ENCODE measurements at places on chromosomes 12 and 14.
A peak's percentile ranks its signal among the peaks of the same experiment; 100 is the strongest.

GRCh38 chr14:67911562-67911961, 92.0 kb downstream of the RAD51B start:
- no peak for DNase-seq
- no peak overlapping the region for H3K4me3 ChIP-seq
- H3K36me3 ChIP-seq, result no peaks in the 10 kb centered on the region
- H3K4me1 ChIP-seq, result no peaks in the 10 kb centered on the region

DNA sequence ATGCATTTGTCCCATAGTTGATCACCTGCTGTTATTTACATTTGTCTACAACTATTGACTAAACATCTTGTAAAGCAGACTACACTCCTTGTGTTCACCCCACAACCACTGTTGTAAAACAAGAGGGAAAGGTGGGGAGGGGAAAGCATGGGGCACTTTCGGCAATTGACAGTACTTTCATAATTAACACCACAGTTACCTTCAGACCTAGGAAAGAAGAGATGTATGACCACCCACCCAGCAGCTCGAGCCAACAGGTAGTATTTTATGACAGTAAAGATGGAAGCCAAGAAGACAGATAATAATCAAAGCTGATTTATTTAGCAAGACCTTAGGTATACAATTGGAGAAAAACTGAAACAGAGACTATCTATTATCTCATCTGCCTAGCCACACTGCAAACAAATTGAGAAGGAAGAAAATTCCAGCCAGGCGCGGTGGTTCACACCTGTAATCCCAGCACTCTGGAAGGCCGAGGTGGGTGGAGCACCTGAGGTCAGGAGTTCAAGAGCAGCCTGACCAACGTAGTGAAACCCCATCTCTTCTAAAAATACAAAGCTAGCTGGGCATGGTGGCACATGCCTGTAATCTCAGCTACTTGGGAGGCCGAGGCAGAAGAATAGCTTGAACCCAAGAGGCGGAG, 11.2 kb downstream of the HECTD4 start:
- no peak for DNase-seq
- H3K4me1 ChIP-seq, result no peaks in the 10 kb centered on the region
- H3K36me3 ChIP-seq, result no peaks in the 10 kb centered on the region
- H3K27me3 ChIP-seq, result no peaks in the 10 kb centered on the region

DNA sequence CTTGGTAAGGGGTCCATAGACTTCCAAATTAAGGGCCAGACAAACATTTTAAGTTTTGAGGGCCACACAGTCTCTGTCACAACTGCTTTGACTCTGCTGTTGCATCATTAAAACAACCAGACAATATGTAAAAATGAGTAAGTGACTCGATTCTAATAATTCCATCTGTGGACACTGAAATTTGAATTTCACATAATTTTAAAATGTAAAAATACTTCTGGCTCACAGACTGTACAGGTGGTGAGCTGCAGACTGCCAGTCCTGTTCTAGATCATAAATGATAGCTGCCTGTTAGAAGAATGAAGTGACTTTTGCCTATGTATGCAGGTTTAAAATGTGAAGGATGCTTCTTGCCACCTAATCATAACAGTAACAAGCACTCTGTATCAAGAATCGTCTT, 15.7 kb downstream of the NUDT4 start:
- H3K27ac ChIP-seq, result no peak overlapping the region
- no peak overlapping the region for H3K4me3 ChIP-seq
- peaks cover 28% of the 10 kb centered on the region for H3K36me3 ChIP-seq
- no peak for DNase-seq

DNA sequence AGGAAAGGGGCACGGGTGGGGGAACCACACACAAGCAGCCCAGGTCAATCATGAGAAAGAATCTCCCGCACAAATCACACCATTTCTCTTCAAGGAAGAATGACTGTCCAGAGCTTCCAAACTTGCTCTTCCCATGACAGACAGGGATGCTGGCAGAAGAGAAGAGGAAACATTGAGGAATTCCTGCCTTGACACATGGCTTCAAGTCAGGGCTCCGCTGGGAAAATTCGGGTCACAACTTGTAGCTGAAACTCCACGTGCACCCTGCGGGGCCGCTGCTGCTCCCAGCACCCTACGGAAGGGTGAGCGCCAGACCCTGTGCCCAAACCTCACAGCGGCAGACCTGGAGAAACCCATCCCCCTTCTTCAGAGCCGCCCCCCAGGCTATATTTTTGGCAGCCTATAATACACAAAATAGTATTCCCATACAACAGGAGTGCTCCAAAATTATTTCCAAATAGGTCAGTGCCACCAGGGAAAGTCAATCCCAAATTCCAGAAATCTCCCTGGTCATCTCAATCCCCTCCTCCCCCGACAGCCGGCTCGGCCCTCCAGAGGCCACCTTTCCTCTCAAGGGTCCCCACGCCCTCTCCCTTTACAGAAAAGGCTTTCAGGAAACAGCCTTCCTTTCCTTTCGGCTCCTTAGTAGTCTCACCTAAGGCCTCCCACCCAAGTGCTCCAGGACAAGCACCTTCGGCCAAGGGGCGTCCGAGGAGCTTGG, 1.3 kb downstream of the TMEM132D start:
- no peak overlapping the region for H3K4me3 ChIP-seq
- no peak for DNase-seq
- no peak overlapping the region for H3K27ac ChIP-seq
- H3K27me3 ChIP-seq, result peaks cover 36% of the 10 kb centered on the region
- H3K4me1 ChIP-seq, result no peaks in the 10 kb centered on the region
- no peaks in the 10 kb centered on the region for H3K36me3 ChIP-seq

- no peaks in the 10 kb centered on the region for H3K4me1 ChIP-seq
- H3K27me3 ChIP-seq, result no peaks in the 10 kb centered on the region
- DNase-seq, result no peak
- H3K36me3 ChIP-seq, result no peaks in the 10 kb centered on the region
- H3K4me3 ChIP-seq, result no peak overlapping the region
Measured at GRCh38 chr14:35419429-35419841, 14.9 kb upstream of the NFKBIA start.

DNA sequence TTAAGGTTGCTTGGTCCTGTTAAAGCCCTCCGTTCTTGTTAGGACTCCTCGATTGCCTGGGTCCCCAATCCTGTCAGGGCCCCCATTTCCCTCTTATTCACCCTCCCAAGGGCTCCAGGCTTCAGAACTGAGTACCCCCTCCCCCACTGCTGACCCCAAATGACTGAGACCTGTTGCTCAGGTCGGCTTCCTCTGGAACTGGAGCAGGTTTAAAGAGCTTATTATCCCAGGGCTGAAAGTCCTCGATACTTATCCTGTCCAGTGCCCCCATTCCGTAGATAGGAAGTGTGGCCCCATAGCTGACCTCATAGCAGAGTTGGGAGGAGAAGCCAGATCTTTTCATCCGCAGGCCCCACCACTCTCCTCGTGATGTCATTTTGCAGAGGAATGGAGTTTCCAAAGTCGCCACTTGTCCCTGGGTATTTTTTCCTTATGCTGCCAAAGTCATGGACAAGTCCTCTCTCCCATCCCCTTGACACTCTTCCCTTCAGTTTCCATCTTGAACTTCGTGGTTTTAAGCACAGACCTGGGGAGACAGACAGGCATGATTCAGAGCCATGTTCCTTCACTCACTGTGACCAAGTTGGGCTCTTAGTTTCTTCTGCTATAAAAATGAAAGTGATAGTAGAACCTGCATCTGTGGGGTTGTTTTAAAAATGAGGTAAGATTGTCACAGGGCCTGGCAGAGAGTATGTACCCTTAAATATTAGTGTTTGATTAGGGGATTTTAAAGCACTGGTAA, 1.2 kb downstream of the USP30 start:
- no peaks in the 10 kb centered on the region for H3K27me3 ChIP-seq
- peak; percentile 74 for DNase-seq
- H3K4me1 ChIP-seq, result peaks cover 15% of the 10 kb centered on the region
- peak overlapping the region; percentile 88 for H3K4me3 ChIP-seq
- peak overlapping the region; percentile 76 for H3K27ac ChIP-seq

DNA sequence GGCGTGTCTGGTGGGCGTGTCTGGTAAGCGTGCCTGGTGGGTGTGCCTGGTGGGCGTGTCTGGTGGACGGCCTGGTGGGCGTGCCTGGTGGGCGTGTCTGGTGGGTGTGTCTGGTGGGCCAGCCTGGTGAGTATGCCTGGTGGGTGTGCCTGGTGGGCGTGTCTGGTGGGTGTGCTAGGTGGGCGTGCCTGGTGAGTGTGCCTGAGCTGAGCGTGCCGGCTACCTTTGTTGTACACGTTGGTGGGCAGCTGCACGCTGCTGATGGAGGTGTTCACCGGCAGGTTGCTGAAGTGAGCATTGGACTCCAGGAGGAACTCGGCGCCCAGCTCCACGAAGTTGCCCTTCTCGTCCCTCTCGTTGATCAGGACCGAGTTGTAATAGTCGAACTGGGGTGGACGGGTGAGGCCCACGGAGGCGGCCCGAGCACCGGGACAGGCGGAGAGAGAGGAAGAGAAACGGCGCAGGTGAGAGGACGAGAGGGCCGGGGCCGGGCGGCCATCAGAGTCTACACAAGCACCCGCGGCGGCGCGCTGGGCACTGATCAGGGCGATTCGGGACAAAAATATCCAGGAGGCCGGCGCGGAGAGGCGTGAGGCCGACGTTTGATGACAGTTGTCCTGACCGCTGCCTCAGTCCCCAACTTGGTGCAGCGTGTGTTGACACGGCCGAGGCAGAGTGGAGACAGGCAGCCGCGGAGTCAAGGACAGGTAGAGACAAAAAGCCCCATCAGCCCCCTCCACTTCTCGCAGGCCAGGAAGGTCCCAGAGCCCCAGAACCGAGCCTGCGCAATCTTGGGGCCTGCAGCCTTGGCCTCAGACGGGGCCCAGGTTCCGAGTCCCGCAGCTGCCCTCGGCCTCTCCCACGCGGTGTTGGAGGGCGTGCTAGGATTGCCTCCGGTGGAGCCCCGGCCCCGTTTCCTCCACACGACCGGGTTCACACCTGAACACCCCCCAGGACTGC, 10.5 kb downstream of the CACNA2D4 start:
- peaks cover 11% of the 10 kb centered on the region for H3K27me3 ChIP-seq
- no peak overlapping the region for H3K27ac ChIP-seq
- no peaks in the 10 kb centered on the region for H3K36me3 ChIP-seq
- DNase-seq, result no peak
- H3K4me1 ChIP-seq, result no peaks in the 10 kb centered on the region

- no peaks in the 10 kb centered on the region for H3K4me1 ChIP-seq
- H3K27me3 ChIP-seq, result no peaks in the 10 kb centered on the region
- no peak overlapping the region for H3K27ac ChIP-seq
- H3K36me3 ChIP-seq, result no peaks in the 10 kb centered on the region
- DNase-seq, result no peak
Measured at GRCh38 chr14:51576117-51576430, 75.6 kb upstream of the FRMD6 start.
